ENCODE measurements at places on chromosomes 1 and 21. TPM values are rescaled to one million over a fixed set of nuclear protein-coding genes. Genes with fewer than 3 reads are reported as not detected.
A peak's percentile ranks its signal among the peaks of the same experiment; 100 is the strongest.

The TMEM54 gene
- 9.3 TPM for total RNA-seq

The YBEY gene
- 13.5 TPM for total RNA-seq

The CFHR1 gene
- total RNA-seq = 0.23 TPM

DNA sequence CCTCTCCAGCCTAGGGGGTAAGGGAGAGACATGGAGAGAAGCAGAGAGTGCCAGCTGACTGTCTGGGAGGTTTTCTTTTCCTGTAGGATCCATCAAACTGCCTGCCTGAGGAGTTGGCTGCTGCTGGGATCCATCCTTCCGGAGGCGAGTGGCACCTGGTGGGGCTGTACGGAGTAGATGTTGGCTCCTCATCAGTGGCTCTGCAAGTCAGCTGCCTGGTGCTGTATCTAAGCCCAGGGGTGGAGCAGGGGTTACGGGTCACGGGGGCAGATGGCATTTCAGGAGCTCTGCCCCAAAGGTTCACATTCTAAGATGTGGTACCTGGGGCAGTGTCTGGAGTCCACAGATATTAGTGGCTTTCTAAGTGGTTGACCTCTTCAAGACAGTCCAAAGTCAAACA is 128.0 kb downstream of the ACTL8 start:
- no peak for DNase-seq

DNA sequence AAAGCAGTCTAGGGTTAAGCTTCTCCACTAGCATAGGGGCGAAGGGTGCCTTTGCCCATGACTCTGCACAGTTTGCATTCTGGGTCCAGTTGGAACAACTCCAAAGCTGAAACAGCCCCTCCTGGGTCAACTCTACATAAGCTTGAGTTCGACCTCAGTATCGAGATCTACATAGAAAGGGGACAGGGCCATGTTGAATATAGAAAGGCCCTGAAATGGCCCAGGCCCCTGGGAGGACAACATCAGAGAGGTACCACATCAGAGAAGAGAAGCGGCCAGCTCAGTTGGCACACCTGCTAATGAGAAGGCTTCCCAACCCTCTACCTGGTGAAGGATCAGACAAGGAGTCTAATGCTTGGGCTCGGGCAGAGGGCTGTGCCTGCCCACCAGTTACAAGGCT is 1.6 kb downstream of the DENND2D start:
- no peak for DNase-seq

GRCh38 chr1:119700326-119700725 is 11.4 kb upstream of the PHGDH start:
- no peak for DNase-seq

DNA sequence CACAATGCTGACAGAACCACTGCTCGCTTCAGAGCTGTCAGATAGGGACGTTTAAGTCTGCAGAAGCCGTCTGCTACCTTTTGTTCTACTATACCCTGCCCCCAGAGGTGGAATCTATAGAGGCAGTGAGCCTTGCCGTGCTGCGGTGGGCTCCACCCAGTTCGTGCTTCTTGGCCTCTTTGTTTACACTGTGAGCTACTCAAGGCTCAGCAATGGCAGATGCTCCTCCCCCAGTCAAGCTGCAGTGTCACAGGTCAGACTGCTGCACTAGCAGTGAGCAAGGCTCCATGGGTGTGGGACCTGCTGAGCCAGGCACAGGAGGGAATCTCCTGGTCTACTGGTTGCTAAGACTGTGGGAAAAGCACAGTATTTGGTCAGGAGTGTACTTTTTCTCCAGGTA is 47.1 kb downstream of the LEPR start:
- DNase-seq = peak; percentile 16

DNA sequence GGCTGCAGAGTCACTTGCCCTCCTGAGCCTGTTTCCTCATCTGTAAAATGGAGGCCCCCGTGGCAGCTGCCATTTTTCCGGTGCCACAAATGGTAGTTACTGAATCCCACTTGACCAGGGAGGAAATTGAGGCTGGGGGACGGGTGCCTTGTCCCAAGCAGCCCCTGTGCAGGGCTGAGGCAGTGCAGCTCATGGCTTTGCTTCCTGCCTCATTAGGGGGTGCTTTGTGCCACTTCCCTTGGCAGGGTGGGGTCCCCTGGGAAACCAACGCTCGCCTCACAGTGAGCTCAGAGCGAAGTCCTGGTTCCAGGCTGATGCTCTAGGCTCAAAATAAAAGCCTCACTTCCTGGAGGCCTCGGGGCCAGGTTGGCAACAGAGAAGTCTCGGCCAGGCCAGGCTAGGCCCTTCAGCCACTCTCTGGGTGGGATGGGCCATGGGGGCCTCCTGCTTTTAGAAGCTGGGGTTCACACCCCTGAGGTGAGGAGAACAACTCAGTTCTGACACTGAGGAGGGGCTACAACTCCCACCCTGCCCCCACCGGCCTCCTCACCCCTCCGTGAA is 6.8 kb downstream of the LAPTM5 start:
- no peak for DNase-seq

GRCh38 chr1:208965351-208965750 is 618.2 kb upstream of the CAMK1G start:
- peak; percentile 26 for DNase-seq

The SLC25A34 gene
- 1.0 TPM for total RNA-seq

The SPRR4 gene
- not detected for total RNA-seq

GRCh38 chr1:109780982-109781381 is 17.3 kb upstream of the EPS8L3 start:
- no peak for DNase-seq

DNA sequence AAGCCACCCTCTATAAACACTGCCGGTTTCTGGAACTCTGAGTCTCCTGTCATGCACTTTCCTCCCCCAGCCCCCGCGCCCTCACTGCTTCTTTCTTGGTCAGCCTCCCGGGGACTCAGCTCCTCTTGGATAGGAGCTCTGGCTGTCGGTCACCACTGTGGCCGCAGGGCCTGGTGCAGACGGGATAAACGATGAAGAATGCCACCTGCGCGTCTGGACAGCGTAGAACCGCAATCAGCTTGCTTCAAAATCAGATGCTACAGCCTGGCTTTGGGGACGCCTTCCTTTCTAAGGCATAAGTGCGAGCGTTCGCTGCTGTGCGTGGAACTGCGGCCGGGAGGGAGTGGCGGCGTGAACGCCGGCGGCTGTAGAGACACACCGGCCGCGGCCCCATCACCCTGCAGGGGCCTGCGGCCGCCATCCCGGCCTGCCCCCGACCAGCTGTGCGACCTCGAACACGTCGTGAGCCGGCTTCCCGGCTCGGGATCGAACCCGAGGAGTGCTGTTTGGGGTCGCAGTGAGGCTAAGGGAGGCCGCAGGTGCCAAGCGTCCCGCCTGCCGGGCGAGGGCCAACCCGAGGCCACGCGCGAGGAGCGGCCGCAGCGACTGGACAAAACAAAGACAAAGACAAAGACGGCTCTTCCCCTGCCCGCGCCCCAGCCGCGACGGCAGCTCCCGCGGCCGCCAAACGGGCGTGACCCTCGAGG is 688 bp downstream of the PTTG1IP start:
- peak; percentile 40 for DNase-seq

- no peak for DNase-seq
Observed at GRCh38 chr1:157438146-157438545, 114.2 kb downstream of the FCRL5 start.

GRCh38 chr1:227771326-227771725 is 36.1 kb downstream of the SNAP47 start:
- DNase-seq = no peak

- DNase-seq = peak; percentile 18
Observed at GRCh38 chr1:167057241-167057688, 32.9 kb downstream of the GPA33 start.

DNA sequence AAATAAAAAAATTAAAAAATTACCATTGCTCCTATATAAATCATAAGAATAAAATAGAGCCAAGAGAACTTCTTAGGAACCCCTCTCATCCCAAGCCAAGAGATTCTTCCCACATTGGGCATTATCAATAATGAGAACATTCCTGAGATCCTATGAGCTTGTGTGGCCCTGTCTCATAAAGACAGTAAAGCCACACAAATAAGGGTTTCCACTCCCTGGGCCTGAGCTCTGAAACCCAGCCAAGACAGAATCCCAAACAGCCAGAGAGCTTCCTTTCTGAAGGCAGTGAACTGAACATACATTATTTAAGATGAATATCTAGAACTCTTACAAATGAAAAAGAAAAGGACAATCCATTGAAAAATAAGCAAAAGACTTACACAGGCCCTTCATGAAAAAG is 68.3 kb downstream of the SLC45A1 start:
- no peak for DNase-seq

GRCh38 chr1:97041026-97041425 is 319.4 kb downstream of the PTBP2 start:
- no peak for DNase-seq

The PLA2G2F gene
- not detected for total RNA-seq

GRCh38 chr1:45385302-45385701 is 45.1 kb upstream of the MUTYH start:
- DNase-seq = peak; percentile 11
